ENCODE measurements at places on chromosomes 2 and 18.

DNA sequence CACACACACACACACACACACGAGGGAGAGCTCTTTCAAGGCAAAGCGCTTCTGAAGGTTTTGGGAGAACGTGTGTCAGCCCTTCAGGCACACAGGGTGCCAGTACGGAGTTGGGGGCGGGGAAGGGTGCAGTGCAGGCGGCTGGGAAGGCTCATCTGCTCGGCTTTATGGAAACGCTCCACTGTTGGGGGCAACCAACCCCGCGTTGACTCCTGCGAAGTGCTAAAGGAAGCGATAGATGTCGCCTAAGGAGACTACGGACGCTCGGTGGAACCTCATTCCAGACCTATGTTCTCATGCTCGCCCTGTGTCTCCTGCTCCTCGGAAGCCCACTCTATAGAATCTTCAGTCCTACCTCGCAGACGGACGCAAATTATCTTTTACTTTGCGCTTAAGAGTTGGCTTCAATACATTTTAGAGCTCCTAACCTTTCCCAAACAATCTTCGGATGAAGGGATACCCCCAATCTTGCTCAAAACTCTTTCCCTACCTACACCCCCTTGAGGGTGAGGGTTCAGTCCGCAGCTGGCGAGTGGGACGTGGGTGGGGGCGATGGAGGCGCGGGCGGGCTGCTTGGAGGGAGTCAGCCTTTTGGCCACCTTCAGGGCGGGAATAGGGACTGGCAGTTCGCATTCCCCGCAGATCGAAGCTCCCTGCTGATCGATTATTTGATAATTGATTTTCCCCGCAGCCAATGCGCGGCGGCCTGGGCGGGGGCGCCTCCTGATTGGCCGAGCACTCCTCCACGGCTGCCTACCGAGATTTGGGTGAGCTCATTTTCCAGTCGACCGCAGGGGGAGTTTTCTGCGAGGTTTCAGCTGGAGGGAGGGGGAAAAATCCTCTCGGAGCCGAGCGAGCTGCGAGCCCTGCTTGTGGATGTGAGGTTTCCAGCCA is 1.9 kb upstream of the MEIS1 start:
- peak; percentile 57 for DNase-seq

- DNase-seq, result no peak
These were observed 78.9 kb upstream of the SCN7A start for GRCh38 chr2:166572937-166573336.

- DNase-seq, result no peak
These were observed 19.6 kb upstream of the EPAS1 start for GRCh38 chr2:46277431-46278190.

DNA sequence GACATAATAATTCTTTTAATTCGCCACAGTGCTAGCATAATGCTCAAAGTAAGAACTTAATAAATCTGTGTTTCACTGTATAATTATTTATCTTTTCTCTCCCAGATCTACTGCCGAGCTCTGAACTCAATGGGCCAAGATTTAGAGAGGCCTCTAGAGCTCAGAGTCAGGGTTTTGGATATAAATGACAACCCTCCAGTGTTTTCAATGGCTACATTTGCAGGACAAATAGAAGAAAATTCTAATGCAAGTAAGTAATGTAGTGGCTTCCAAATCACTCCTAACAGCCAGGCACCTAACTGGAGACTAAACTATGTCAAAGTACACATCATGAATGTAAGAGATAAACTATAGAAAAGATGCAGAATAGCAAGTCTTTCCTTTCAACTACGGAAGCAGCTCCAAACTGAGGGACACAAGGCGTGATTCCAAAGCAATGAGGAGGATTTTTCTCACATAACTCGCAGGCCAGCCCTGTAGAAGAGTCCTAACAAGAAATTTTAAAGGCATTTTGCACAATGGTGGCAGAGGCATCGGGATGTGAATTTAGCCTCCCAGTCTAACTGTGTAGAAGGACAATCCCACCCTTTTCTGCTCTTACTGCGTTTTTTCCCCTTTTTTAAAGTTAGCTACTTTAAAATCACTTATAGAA is 12.0 kb downstream of the DSG1 start:
- DNase-seq, result no peak

GRCh38 chr2:36858551-36859365 is 107.6 kb downstream of the STRN start:
- DNase-seq, result no peak

DNA sequence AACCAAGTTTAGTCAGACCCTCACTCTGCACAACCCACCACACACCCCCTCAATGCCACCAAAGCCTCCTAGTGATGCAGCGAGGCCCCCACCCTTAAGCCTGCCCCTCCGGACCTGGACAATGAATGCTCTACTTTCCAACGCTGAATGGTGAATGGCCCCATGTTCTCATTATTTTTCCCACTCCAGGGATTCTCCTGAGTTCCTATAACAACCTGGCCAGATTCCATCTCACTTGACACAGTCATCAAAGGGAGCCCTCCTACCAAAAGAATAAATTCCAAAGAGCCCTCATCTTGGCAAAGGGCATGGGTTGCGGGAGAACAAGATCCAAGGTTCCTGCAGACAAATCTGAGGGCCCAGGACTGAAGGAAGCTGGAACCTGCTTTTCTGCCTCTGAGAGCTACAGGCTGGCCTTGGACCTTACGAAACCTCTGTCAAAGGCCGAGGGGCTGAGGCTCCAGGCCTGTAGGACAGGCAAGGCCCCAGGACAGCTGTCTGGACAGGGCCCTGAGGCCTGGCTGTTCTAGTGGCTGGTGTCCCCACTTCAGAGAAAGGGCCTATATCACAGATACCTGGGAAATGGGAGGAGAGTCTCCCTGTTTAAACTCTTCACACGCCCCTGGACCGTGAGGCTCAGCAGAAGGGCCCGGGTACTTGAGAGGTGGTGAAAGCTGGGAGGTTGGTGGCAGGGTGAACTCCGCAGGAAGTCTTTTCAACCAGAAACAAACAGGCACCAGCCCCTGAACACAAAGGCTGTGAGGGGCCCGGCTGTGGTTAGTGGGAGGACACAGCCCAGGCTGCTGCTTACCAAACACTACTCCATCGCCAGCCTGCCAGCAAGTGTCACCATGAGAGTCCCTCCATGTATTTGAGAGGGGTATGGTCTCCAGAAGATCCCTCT is 27.3 kb downstream of the SFXN5 start:
- no peak for DNase-seq

DNA sequence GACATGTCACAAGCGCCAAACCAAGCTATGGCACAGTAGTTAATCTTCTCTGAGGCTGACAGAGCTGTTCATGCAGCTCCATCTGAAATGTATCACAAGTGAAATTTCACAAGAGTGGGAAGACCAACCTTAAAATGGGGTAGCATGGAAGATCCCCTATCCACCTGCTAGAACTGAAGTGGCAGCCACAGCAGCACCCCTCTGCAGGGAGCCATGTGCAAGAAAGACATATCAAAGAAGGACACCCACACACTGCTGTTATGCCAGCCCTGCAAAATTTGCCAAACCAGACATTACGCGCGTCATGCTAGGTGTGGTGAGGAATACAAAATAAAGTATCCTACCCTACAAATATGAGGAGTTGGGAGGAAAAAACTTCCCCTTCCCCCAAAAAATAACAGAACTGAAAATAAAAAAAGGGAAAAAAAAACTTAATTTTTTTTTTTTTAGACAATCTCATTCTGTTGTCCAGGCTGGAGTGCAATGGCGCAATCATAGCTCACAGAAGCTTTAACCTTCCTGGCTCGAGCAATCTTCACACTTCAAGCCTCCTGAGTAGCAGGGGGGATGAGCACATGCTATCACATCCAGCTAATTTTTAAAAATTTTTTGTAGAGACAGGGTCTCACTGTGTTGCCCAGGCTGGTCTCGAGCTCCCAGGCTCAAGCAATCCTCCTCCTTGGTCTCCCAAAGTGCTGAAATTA is 76.2 kb downstream of the STK39 start:
- DNase-seq, result no peak

- peak; percentile 17 for DNase-seq
These were observed 82.3 kb upstream of the XPO1 start for GRCh38 chr2:61620244-61621159.

DNA sequence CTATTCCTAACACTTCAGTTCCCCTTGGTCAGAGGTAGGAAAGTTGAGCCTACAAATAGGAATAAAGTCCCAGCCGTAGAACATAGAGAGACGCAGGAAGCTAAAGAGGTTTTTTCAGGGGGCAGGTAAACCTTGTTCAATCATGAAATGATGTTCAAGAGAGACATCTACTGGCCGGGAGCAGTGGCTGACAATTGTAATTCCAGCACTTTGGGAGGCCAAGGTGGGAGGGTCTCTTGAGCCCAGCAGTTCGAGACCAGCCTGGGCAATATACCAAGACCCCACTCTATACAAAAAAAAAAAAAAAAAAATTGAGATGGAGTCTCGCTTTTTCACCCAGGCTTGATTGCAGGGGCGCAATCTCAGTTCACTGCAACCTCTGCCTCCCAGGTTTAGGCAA is 66.7 kb upstream of the DNAJC10 start:
- DNase-seq, result peak; percentile 9

GRCh38 chr2:49262801-49263560 is 108.7 kb upstream of the FSHR start:
- no peak for DNase-seq

GRCh38 chr2:69789772-69790600 is 39.5 kb upstream of the GMCL1 start:
- DNase-seq, result no peak
